ENCODE measurements at places on chromosomes 1 and 21.

DNA sequence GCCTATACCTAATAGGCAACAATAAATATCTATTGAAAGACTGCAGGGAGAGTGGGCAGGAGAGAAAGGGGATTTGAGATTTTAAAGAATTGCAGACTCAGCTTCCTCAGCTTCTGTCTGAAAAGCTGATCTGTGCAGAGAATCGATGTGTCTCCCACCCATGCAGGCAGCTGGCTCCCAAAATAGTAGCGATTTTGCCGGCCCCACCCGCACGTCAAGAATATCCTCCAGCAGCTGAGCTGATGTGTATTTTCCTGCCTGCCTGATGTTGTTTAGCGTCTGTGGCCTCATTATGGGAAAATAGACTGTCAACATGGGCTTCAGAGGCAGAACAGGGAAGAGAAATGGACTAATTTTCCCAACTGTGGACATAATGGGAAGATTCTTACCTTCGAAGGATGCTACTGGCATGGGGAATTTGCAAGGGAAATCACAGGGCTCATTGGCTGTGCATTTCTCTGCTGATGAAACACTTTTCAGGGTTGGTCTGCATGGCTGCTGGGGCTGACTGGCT lies 699.8 kb downstream of the PTPRU start:
- no peak for DNase-seq

- no peak for DNase-seq
These were observed 34.7 kb downstream of the RNF11 start for GRCh38 chr1:51270751-51271150.

GRCh38 chr21:35198982-35199732 lies 150.1 kb upstream of the RUNX1 start:
- no peak for DNase-seq

DNA sequence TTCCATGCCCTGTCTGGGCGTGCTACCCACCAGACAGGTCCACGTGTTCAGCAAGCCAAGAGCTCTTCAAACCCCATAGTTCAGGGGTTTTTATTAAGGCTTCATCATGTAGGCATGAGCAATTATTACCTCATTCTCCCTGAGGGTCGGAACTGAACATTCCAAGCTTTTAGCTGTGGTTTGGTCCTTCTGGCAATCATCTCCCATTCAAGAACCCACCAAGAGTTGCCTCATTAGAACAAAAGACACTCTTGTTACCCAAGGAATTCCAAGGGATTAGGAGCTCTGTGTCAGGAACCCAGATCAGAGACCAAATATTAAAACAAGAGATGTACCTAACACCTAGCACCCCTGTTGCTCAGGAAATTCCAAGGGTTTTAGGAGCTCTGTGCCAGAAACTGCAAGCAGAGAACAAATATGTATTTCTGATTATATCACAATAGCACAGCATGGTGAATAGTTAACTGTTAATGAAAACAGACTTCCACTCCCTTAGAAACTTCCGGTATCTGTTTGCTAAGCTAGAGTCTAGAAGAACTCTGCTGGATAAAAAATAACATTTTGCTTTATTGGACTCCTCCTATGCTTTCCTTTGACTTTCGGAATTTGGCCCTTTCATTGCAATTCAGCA lies 201.2 kb upstream of the L1TD1 start:
- DNase-seq, result no peak

- DNase-seq, result no peak
These were observed 39.8 kb downstream of the GJA5 start for GRCh38 chr1:147720557-147720956.

DNA sequence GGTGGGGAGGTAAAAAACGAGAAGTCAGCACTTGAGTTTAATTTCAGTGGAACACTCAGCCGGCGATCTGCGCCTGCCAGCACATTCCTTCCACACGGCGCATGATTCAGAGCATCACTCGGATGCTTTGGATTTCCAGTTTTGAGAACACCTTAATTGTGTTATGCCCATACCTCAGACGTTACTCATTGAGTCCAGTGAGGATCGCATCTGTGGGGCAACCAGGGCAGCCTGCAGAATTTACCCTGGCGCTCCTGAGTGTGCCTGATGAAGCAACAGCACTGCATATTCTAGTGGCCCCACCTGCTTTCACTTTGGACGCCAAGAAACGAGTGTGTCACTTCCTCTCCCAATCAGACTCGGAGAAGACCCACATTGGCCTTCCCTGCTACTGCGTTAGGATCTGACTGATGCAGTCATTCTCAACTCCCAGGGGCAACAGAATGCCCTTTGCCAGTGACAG lies 19.9 kb downstream of the FAM89A start:
- no peak for DNase-seq

GRCh38 chr1:3718764-3719163 lies 33.5 kb upstream of the CCDC27 start:
- no peak for DNase-seq

Measured in stimulated activated CD4-positive, alpha-beta T cell treated with anti-CD3 and anti-CD28 coated beads, Interleukin-12 subunit alpha, Interleukin-12 subunit beta, amount 100 ng/mL, for 24 hours (primary cell).